HFFc6 (cell line): ENCODE measurements at places on chromosomes 4 and X.

GRCh38 chrX:17595456-17596035, 141.7 kb upstream of the SCML1 start:
- peak; percentile 56 for DNase-seq

- no peak for DNase-seq
Observed at GRCh38 chr4:41579526-41579925, 41.6 kb downstream of the LIMCH1 start.

- peak; percentile 74 for DNase-seq
Observed at GRCh38 chrX:20514358-20514757, 247.6 kb upstream of the RPS6KA3 start.

DNA sequence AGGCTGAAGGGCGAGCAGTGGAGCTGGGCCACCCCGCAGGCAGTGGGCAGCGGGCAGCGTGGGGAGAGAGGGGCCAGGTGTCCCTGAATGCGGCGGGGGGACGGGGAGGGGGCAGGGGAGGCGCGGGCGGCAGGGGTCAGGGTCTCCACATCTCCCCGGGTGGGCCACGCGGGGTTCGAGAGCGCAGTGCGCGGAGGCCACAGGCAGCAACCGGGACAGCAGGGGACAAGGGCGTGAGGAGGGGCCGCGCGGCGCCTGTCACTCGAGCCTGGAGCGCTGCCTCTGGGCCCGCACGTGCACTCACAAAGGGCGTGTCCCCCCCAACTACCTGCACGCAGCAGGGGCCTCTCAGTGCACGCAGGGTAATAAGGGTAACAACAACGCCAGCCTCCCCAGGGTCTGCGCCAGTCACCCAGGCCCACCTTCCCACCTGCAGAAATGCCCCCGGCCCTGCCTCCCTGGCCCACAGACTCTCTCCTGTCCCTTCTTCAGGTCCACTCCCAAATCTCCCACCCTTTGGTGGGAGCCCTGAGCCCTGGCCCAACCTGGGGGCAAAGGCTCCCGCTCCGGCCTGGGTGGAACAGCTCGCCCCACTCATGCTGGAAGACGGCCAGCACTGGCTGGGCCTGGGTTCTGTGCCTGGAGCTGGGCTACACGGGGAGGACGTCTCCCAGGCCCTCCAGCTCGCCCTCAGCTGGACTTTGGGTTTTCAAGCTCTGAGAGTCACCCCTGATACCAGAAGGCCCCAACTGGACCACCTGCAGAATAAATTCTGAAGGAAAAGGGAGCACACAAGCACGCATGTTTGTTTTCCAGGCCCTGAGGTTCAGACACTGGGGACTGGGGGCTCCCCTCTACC, 53.2 kb downstream of the ZFYVE28 start:
- no peak for DNase-seq

GRCh38 chr4:185602397-185602796, 67.1 kb upstream of the PDLIM3 start:
- no peak for DNase-seq

- peak; percentile 25 for DNase-seq
Observed at GRCh38 chr4:140935254-140935653, 179.1 kb upstream of the TBC1D9 start.

- DNase-seq = no peak
Observed at GRCh38 chrX:19647159-19647558, 131.9 kb upstream of the MAP3K15 start.

DNA sequence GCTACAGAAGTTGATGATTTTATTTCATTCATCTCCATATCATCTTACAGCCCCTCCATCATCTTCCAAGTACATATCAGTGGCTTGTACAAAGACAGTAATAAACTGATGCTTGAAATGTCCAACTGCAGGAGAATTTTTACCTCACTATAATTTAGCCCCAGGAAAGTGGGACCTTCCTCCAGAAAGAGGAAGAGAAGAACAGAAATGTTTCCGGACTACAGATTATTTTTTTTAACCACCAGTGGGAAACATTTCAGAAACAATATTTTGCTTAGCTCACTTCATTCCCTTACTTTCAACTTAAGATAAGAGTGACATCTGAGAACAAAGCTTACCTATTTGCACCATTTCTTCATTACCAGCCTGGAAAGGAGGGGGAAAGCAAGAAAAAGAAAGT, 2.0 kb downstream of the ADAMTS3 start:
- DNase-seq = no peak

DNA sequence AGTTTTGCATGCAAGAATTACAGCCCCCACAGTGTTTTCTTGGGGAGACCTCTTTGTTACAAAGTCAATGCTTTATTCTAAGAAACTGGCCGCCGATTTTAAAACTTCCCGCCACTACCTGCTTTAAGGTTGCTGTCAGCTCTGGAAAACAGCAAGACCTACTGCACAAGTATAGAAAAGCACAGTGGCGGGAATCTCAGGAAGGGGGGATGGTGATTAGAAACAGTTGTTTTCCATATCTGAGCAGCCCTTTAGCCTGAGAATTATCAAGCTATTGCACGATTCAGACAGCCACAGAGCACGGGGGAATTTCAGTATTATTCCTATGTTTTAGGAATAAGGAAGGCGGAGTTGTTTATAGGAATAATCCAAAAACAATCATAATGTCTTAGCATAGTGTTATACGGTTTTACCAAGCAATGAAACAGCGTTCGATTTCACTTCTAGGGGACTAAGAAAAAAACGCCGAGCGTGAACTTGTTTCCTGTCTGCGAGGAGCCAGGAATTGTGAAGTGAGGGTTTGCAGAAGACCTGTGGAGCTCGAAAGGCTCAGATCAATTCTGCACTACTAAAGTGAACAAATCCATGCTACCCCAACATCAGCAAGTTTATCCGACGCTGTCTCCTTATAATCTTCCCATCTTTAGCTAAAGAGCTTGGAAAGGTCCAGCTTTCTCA, 81.3 kb downstream of the HMGN5 start:
- no peak for DNase-seq
